ENCODE measurements at places on chromosomes 11 and 22. TPM values are rescaled to one million over a fixed set of nuclear protein-coding genes. Genes with fewer than 3 reads are reported as not detected.
A peak's percentile ranks its signal among the peaks of the same experiment; 100 is the strongest.

Gene LPXN
- 168 TPM for total RNA-seq

- no peaks in the 10 kb centered on the region for H3K36me3 ChIP-seq
- peak; percentile 51 for DNase-seq
- H3K4me3 ChIP-seq = peak overlapping the region; percentile 34
- H3K27me3 ChIP-seq = peaks cover 11% of the 10 kb centered on the region
- H3K27ac ChIP-seq = peak overlapping the region; percentile 59
- peaks cover 35% of the 10 kb centered on the region for H3K4me1 ChIP-seq
These were observed 501 bp downstream of the CD151 start for GRCh38 chr11:833114-833791.

- no peak overlapping the region for H3K27ac ChIP-seq
- no peaks in the 10 kb centered on the region for H3K4me1 ChIP-seq
- H3K36me3 ChIP-seq = no peaks in the 10 kb centered on the region
- H3K4me3 ChIP-seq = no peak overlapping the region
- H3K27me3 ChIP-seq = no peaks in the 10 kb centered on the region
These were observed 64.5 kb downstream of the MPPED1 start for GRCh38 chr22:43476341-43476740.

DNA sequence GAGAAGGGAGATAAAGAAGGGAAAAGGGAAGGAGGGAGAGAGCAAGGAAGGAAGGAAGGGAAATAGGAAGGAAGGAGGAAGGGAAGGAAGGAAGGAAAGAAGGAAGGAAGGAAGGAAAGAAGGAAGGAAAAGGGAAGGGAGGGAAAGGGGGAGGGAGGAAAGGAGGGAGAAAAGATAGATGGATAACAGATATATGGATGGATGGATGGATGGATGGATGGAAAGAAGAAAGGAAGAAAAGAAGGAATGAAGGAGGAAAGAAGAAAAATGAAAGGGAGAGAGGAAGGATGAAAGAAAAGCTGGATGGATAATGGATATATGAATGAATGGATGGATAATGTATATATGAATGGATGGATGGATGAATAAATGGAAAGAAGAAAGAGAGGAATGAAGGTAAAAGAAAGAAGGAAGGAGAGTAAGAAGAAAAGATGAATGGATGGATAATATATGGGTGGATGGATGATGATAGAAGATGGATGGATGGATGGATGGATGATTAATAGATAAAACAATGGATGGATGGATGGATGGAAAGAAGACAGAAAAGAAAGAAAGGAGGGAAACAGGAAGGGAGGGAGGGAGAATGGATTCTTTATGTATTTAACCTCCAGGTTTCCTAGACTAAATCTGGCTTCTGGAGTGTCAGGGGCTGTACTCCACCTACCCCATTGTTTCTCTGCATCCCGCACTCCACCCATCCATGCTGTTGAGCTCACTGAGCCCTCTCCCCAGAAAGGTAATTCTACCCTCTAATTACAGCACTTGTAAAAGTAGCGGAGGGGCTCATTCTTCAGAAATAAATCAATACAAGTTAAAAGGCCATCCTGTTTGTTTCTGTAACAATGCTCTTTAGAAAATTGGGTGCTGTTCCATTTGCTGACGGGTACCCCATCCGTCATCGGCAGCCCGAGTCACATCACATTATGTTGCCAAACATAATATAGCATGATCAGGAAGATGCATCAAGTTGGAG, 506.1 kb downstream of the MIAT start:
- H3K4me1 ChIP-seq = no peaks in the 10 kb centered on the region
- H3K27me3 ChIP-seq = no peaks in the 10 kb centered on the region
- no peaks in the 10 kb centered on the region for H3K36me3 ChIP-seq
- H3K4me3 ChIP-seq = no peak overlapping the region

Gene FLRT1
- total RNA-seq = not detected

GRCh38 chr11:923691-924405, 1.8 kb upstream of the AP2A2 start:
- H3K27ac ChIP-seq = no peak overlapping the region
- DNase-seq = no peak
- no peaks in the 10 kb centered on the region for H3K27me3 ChIP-seq
- no peak overlapping the region for H3K4me3 ChIP-seq
- H3K36me3 ChIP-seq = no peaks in the 10 kb centered on the region
- peaks cover 26% of the 10 kb centered on the region for H3K4me1 ChIP-seq

Gene PTPRJ
- total RNA-seq = 25.1 TPM

GRCh38 chr22:27409299-27409698, 392.3 kb downstream of the MN1 start:
- no peak overlapping the region for H3K27ac ChIP-seq
- no peaks in the 10 kb centered on the region for H3K36me3 ChIP-seq
- DNase-seq = no peak
- no peaks in the 10 kb centered on the region for H3K27me3 ChIP-seq
- no peak overlapping the region for H3K4me3 ChIP-seq

DNA sequence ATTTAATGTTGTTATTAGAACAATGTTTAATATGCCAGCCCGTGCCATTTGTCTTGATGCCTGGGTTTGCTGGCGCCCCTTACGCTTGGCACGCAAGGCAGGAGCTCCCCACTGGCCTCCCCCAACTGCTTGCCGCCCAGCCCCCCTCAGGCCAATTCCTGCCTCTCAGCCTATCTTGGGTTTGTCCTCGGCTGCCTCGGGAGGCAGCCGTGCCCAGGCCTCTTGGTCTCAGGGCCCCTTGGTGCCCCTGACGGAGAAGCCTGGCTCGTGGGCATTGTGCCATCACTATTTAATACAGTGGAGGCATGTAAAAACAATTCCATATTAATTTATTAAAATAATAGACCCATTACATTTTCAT, 119.8 kb downstream of the KCNQ1OT1 start:
- H3K4me1 ChIP-seq = no peaks in the 10 kb centered on the region
- no peak overlapping the region for H3K4me3 ChIP-seq
- H3K27me3 ChIP-seq = no peaks in the 10 kb centered on the region
- H3K27ac ChIP-seq = no peak overlapping the region

GRCh38 chr22:22941831-22942510, 54.4 kb downstream of the IGLL5 start:
- H3K4me3 ChIP-seq = no peak overlapping the region
- H3K27ac ChIP-seq = no peak overlapping the region
- DNase-seq = no peak
- H3K4me1 ChIP-seq = no peaks in the 10 kb centered on the region
- H3K36me3 ChIP-seq = no peaks in the 10 kb centered on the region
- no peaks in the 10 kb centered on the region for H3K27me3 ChIP-seq

Gene PTGDR2
- total RNA-seq = 0.28 TPM

- H3K27ac ChIP-seq = no peak overlapping the region
- no peak overlapping the region for H3K4me3 ChIP-seq
- H3K4me1 ChIP-seq = peaks cover 52% of the 10 kb centered on the region
- H3K27me3 ChIP-seq = no peaks in the 10 kb centered on the region
- H3K36me3 ChIP-seq = no peaks in the 10 kb centered on the region
- DNase-seq = no peak
These were observed 74.2 kb upstream of the IGLL5 start for GRCh38 chr22:22813126-22814075.

DNA sequence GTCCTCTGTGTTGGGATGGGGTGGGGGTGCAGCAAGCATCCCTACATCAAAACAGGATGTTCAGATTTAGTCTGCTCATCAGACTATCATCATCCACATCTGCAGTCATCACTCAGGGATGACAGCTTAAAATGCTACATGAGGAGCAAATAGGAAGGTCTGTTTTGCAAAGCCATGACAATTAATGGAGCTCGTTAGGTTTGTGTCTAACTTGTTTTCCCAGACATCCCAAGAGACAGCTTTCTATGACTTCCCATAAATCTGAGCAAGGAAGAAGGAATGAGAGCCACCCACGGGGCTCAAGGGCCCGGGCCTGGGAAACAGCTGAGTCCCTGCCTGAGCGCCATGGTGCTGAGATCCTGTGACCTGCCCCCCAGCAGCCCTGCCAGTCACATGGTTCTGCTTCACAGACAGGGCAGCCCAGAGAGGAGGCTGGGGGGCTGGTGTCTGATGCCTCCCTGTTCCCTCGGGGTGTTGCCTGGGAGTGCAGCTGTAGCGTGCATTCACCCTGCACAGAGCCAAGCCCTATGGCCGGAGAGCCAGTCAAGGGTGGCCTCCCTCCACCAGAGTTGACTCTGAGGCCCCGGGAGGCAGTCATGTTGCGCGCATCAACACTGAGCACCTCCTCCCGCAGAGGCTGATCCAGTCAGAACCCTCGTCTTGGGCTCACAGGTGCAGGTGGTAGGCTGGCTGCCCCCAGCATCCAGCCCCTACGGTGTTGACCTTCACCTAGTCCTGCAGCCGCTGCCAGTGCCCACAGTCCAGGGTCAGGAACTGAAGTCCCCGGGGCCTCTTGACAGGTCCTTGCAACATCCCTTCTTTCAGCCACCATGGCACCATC, 12.1 kb downstream of the DERL3 start:
- no peaks in the 10 kb centered on the region for H3K4me1 ChIP-seq
- no peak for DNase-seq
- H3K4me3 ChIP-seq = no peak overlapping the region
- no peak overlapping the region for H3K27ac ChIP-seq

DNA sequence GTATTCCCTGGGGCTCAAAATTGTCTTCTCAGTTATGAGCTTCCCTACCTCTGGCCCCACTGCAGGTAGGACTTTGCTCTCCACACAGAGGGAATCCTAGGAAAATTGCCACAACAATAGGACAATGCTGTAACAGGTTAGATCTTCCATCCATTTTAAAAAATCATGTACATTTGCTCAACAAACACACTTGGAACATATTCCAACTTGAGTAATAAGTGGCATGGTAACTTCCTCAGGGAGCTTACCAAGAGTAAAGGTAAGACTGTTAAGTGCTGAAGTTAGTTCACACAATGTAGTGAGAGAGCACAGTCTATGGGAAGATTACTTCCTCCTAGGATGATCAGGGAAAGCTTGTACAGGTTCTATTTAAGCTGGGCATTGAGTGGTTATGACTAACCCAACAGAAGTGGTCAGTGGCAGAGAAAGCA, 78.9 kb upstream of the BIRC3 start:
- no peaks in the 10 kb centered on the region for H3K27me3 ChIP-seq
- no peak overlapping the region for H3K4me3 ChIP-seq
- H3K4me1 ChIP-seq = no peaks in the 10 kb centered on the region
- no peak for DNase-seq

Gene AIFM3
- 0.16 TPM for total RNA-seq

Gene OR52E8
- total RNA-seq = not detected

Gene UPK2
- total RNA-seq = not detected

DNA sequence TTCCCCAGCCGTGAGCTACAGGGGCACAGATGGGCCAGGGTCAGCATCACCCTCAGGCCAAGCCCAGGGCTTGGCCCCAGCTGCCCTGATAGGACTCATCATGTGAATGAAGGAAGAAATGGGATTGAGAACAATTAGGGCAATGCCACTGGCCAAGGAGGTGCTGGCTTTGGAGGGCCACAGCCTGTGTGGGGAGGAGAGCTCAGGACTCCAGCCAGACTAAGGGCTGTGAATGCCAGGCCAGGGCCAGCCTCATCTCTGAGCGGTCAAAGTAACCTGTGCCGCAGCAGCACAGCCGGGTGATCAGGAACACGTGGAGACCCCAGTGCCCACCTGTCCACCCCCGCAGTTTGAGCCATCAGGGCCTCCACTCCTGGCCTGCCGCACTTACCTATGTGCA, 10.1 kb downstream of the CHID1 start:
- H3K4me1 ChIP-seq = no peaks in the 10 kb centered on the region
- H3K27me3 ChIP-seq = no peaks in the 10 kb centered on the region
- H3K27ac ChIP-seq = no peak overlapping the region
- no peak for DNase-seq
- no peak overlapping the region for H3K4me3 ChIP-seq
- H3K36me3 ChIP-seq = peaks cover 27% of the 10 kb centered on the region

DNA sequence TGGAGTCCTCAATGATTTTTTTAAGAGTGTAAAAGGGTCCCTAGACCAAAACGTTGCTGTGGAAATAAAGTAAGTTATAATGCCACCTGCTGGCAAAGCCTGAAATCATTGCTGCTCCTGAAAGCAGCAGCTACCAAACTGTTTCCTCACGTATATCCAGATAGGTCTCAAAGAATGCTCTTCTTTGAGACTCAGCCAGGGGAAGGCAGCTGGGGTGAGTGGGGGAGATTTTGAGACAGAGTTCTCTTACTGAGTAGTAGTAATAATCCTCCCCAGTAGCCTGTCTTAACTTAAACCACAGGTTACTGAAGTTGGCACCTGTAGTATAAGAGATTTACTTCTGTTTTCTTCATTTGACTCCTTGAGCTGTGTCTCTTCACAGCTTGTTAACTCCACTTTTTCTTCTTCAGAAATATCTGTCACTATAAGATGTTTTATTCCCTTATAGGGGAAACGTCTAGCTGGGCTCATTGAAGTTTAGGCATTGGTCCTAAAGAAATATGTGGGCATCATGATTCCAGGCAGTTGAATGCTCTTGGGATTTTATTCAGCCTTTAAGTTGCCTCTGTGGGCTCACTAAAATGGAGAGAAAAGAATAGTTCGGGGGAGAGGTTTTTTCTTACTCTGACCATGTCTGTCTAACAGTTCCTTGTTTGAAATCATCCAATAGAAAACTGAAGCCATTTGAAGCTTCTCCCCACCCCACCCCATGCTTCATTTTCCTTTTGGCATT, 77.9 kb downstream of the BTBD10 start:
- H3K27ac ChIP-seq = no peak overlapping the region
- no peaks in the 10 kb centered on the region for H3K27me3 ChIP-seq
- H3K4me3 ChIP-seq = no peak overlapping the region
- peak; percentile 8 for DNase-seq
- H3K36me3 ChIP-seq = peaks cover 24% of the 10 kb centered on the region
- H3K4me1 ChIP-seq = no peaks in the 10 kb centered on the region
